ENCODE measurements at places on chromosomes 2 and 18. TPM values are rescaled to one million over a fixed set of nuclear protein-coding genes. Genes with fewer than 3 reads are reported as not detected.

Gene TEKT4
- polyA plus RNA-seq, result not detected

Gene ESPNL
- polyA plus RNA-seq, result 0.14 TPM

Gene KCNG2
- polyA plus RNA-seq, result not detected

Gene CDH20
- polyA plus RNA-seq, result 1.7 TPM

Gene MCM6
- 7.0 TPM for polyA plus RNA-seq

Gene CFC1
- 29.9 TPM for polyA plus RNA-seq

Gene RAMP1
- polyA plus RNA-seq, result 25.5 TPM

All from neural cell (in vitro differentiated cells).